NCI-H524 treated with DMSO at 0.1 percent for 48 hours (cell line): ENCODE measurements at places on chromosomes 1 and 21.

GRCh38 chr1:243819438-243819839 lies 30.6 kb downstream of the AKT3 start:
- peak; percentile 41 for DNase-seq

DNA sequence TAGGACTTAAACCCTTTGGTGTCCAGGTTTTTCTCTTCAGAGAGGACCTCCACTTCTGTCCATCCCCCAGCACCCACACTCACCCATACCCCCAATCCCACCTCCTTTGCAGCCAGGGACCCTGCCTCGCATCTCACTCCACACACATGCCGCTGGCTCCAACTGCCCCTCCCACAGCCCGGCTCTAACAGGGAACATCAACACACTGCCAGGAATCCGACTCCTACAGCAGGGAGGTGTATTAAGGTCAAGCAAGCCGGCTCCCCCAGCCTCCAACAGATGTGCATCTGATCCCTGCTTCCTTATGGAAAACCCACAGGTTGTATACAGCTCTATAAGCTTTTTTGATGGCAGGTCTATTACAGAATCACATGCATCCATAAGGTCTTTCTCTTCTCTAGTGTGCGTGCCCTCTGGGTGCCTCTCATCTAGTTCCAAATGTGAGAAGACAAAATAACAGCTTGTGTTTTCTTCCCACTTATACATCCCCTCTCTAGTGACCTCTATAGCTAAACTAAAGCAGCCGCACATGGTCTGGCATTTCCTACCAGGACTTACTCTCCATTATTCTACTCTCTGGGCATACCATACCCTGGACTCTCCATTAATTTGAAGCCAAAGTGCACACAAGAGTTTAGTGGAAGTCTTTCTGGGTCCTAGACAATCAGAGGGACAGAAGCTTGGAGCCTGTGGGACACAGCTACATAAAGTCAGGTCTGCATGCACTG lies 16.3 kb downstream of the PIK3C2B start:
- peak; percentile 19 for DNase-seq

DNA sequence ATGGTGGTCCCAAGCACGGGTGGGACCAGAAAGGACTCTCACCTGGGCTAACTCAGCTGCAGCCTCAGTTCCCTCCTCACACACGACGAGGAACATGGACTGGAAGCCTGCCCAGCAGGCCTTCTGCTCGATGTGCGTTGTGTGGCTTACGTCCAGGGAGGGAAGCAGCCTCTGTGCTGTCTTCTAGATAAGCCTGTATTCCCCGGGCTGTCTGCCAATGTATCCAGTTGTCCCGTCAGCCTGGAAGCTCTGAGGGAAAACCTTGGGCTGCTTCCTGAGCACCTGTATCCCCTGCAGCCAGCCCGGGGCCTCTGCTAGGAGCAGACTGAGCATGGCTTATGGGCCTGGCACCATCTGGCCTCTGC lies 10.5 kb downstream of the PCSK9 start:
- peak; percentile 53 for DNase-seq

DNA sequence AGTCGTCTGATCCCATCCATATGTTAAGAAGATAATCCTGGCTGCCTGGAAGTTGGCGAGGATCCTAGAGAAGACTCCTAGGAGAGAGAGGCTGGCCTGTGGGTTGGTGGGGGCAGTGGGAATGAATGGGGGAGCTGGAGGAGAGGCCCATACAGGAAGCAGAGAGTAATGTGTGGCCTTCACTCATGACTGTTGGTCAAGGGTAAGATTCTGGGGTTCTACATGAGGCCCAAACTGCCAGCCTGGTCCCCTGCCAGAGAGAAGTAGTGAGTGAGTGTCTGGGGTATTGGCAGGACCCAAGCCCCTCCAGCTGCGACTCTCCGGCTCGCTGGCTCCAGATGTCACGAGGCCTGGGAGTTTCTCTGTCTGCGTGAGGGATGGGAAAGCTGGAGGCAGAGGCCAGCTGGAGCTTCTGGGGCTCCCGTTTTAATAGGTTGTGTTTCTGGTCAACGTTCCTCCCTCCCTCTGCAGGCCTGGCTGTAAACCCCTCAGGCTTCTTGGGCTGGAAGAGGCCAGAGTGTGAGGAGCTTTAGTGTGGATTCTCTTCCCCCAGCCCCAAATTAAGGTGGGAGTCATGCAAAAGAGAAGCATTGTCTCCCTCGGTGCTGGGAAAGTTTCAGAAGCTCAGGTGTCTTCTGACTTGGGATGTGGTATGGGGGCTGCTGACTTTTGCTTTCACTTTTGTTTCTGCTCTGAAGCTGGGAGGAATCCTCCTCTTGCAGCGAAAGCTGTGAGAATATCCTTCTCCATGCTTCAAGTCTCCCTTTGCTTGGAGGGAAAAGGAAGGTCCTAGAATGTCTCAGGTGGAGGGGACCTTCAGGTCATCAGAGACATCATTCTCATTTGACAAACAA lies 2.6 kb downstream of the TMEM51 start:
- DNase-seq, result peak; percentile 29

DNA sequence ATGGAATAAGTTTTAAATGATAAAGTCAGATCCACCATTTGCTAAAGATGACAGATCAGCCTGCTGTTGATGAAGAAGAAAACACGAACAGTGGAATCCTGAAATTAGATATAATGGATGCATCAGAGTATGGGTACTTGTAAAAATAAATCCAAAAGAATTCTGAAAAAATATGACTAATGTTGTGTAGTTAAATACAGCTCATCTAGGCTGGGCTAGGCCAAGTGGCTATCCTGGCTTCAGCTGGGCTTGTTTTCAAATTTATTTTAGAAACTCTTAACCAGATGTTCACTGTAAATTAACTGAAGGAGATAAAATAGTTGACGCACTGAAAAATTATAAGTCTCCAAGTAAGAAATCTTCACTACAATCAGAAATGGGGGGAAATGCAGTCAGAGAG lies 7.4 kb upstream of the RGS2 start:
- DNase-seq, result no peak
